ENCODE measurements at places on chromosomes 3 and 15.

- no peak for DNase-seq
Observed at GRCh38 chr3:171775943-171776342, 34.3 kb downstream of the PLD1 start.

DNA sequence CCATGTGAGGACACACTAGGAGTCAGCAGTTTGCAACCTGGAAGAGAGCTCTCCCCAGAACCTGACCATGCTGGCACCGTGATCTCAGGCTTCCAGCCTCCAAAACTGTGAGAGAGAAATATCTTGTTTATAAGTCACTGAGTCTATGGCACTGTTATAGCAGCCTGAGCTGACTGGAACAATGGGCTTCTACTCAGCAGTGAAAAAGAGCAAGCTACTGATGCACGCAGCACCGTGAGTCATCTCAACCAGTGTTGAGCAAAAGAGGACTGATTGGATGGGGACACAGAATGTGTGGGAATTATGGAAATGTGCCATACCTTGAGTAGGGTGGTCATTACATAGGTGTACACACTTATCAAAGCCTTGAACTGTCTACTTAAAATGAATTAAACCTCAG, 230.4 kb downstream of the PLCL2 start:
- DNase-seq: no peak

- DNase-seq: no peak
Observed at GRCh38 chr15:31256378-31257265, 70.0 kb upstream of the KLF13 start.

- DNase-seq: no peak
Observed at GRCh38 chr3:66483409-66483906, 17.4 kb downstream of the LRIG1 start.

GRCh38 chr3:144028798-144029411, 57.3 kb downstream of the DIPK2A start:
- DNase-seq: no peak

DNA sequence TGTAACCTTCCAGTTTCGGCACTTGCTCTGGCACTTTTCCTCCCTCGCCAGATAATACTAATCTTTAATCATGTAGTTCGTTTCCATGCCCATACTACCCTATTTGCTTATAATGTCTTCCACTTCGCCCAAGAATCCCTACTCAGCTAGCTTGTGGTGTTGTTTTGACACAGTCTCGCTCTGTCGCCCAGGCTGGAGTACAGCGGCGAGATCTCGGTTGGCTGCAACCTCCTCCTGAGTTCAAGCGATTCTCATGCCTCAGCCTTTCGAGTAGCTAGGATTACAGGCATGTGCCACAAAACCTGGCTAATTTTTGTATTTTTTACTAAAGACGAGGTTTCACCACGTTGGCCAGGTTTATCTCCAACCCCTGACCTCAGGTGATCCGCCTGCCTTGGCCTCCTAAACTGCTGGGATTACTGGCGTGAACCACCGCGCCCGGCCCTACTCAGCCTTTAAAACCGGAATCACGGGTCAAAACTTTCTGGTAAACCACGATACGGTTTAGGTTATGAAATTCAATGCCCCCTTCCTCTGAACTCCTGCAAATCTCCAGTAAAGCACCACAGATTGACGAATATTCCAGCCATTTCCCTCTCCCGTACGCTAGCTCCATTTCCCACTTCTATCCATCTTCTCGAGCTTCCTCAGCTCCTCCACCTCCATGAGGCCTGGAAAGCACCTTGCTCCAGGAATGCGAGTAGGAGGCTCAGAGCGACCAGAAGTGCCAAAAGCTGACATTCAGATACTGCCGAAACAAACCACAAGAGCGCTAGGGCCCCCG, 878 bp upstream of the RAD51 start:
- DNase-seq: no peak

All from NCI-H2227 treated with DMSO at 0.1 percent for 48 hours (cell line).